ENCODE measurements at places on chromosomes 6 and 20.

DNA sequence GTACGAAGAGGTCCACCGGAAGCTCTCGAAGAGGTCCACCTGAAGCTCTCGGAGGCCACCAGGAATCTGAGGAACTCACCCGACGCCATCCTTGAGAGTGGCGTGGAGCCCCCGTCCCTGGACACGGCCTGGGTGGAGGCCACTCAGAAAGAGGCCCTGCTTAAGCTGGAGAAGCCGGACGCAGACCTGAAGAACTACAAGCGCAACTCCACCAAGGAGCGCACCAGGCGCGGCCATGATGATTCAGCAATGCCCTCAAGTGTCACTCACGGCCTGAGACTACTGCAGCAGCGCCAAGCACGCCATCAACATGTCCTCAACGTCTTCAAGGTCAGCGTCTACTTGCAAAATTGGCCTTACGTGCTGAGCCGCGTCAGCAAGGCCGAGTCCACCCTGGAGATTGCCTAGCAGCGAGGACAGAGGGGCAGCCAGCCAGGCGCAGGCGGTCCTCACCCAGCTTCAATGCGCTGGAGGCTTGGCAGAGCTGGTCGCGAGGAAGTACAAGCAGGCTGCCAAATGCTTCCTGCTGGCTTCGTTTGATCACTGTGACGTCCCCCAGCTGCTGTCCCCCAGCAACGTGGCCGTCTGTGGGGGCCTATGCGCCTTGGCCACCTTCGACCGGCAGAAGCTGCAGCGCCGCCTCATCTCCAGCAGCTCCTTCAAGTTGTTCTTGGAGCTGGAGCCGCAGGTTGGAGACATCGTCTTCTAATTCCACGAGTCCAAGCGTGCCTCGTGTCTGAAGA, 7.7 kb upstream of the GJA10 start:
- no peak for DNase-seq

GRCh38 chr6:69926745-69927144, 60.4 kb downstream of the COL19A1 start:
- DNase-seq, result no peak

DNA sequence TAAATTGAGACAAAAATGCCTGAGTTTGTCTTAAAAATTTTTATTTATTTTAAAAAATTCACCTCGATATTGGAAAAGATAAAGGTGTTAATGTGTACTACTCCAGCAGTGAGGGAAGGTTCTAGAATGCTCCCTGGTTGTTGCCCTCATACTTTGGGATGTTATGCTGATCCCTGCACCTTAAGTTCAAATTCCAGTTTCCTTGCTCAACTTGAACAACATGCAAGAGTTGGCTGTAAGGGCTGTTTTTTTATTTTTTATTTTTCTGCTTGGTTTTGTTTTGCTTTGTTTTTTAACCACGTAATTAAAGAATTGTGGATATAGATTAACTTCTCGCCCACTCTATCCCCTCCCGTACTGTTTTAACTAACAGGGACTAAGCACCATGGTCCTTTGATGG, 158.7 kb upstream of the CITED2 start:
- no peak for DNase-seq

- DNase-seq, result no peak
Measured at GRCh38 chr6:149438855-149439254, 38.8 kb downstream of the SUMO4 start.

GRCh38 chr6:88629838-88630494, 333.5 kb downstream of the RNGTT start:
- no peak for DNase-seq

GRCh38 chr6:134115715-134116074, 63.3 kb upstream of the SLC2A12 start:
- no peak for DNase-seq

- no peak for DNase-seq
Measured at GRCh38 chr6:97726378-97726777, 443.4 kb upstream of the MMS22L start.

DNA sequence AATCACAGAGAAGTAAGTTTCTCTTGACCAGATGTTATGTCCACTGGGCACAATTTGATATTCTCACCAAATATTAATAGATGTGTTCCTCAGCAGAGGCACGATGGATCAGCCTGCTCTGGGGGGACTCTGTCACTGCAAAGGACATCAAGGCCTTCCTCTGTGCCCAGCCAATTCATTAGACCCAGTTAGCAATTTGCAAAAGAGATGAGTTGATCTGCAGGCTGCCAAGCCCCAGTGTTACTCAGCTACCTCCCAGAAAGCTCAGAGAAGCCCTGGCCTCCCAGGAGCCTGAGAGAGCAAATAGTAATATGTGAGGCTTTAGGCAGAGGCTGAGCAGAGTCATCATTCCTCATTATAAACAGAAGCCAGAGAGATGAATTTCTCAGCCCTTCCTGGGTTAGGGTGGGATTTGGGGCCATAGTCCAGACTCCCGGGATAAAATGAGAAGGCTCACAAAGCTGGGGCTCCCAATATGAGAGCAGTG, 54.2 kb downstream of the ZNF831 start:
- no peak for DNase-seq

- DNase-seq, result no peak
Measured at GRCh38 chr6:92271091-92271490, 1148.3 kb downstream of the EPHA7 start.

DNA sequence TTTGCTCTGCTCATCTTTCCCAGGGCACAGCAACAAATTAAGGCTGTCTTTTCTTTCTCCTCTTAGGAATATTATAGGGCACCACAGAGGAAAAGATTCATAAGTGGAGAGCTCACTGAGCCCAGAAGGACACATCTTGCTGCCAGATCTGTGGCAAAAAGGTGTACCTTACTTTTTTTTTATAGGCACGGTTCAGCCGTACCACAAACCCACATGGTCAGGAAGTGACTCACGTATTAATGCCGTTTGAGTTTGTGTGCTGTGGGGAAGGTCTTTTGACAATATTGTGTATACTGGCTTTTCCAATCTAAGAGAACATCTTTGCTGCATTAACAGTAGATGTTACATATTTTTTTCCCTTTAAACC, 28.4 kb downstream of the PAQR8 start:
- peak; percentile 80 for DNase-seq

GRCh38 chr6:32962213-32962826, 6.1 kb upstream of the BRD2 start:
- DNase-seq, result no peak

DNA sequence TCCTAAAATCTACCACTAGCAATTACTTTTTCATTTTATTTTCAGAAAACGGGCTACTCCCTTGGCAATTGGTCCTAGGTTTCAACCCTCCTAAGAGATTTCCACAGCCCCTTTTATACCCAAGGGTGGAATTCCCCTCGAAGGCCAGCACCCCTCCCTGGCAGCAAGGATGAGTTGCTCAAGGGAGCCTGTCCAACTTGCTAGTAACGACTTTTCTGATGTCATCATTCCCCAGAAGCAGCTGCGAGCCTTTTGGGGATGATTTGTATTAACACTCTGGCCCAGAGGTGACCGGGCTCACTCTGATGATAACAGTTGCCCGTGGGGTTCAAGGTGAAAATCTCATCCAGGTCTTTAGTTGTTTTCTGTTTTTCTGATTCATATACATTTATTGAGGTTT, 30.7 kb upstream of the NAA20 start:
- DNase-seq, result no peak

DNA sequence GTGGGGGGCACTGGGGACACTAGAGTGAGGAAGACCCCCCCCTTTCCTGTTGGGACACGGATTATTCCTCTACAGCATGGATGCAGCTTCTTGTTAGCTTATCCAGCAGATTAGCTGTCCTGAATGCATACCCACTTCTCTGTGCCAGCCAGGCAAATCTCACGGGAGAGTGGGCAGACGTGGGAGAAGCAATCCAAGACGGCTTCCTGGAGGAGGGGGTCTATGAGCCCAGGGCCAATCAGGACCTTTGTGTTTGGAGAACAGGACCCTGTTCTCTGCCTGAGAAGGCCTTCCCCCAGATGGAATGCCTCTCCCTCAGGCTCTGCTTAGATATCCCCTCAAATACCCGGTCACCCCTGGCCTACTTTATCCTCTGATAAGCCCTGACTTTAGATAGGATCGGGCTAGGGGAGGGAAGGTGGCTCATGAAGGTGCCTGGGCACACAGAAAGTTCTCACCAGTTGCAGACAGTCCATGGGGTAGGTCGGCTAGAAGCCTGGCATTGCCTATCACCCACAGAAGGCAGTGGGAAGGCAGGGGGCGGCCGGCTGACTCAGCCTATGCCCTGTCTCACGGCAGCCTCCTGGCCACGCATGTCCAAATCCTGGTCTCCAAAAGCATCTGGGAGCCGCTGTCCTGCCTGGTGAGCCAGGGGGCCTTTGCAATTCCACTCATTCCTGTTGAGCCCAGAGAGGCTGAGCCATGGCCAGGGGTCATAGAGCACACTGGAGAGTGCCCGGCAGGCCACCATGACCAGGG, 34.7 kb downstream of the SUN5 start:
- no peak for DNase-seq

GRCh38 chr6:101716810-101717209, 323.3 kb downstream of the GRIK2 start:
- no peak for DNase-seq

GRCh38 chr6:95544517-95545225, 32.7 kb upstream of the MANEA start:
- DNase-seq, result no peak

GRCh38 chr6:143059663-143060353, 881 bp upstream of the AIG1 start:
- peak; percentile 50 for DNase-seq

DNA sequence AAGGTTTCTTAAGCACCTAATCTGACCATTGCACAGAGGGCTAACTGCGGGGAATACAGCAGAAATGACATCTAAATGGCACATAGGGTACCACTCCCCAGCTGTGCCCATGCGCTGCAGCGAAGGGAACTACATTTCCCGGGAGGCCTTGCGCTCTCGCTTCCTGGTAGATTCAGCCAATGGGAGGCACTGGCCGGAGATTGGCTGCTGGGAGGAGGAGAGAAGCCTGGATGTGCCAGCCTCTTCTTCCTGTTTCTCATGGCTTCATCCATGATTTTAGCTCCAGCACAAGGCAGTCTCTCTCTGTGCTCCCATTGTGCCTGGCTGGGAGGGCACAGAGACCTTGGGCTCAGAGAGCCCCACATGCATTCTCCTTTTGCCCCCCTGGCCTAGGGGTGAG, 101.7 kb upstream of the FOXA2 start:
- no peak for DNase-seq

DNA sequence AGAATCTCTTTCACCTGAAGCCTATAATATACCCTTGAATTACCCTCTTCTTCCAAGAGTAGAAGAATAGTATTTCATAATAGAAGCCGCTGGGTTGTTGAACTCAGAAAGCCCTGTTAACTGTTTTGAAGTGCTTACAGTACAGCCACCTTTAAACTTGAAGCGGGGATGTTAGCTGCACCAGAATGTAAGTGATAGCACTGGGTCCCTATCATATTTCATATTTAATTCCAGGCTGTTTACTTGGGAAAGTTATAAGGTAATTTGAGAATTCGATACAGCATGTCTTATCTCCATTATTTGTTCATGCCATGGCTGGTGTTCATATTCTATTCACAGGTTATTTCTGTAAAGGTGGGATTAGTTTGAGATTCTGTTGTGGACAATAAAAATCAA, 63.5 kb upstream of the VSTM2L start:
- no peak for DNase-seq

GRCh38 chr20:36850759-36851158, 25.2 kb upstream of the TLDC2 start:
- no peak for DNase-seq

GRCh38 chr6:36042618-36043260, 15.1 kb downstream of the MAPK14 start:
- DNase-seq, result no peak

- DNase-seq, result no peak
Measured at GRCh38 chr6:26332408-26332807, 32.6 kb upstream of the BTN3A2 start.

- DNase-seq, result peak; percentile 96
Measured at GRCh38 chr6:37171970-37172812, 2.2 kb downstream of the PIM1 start.

DNA sequence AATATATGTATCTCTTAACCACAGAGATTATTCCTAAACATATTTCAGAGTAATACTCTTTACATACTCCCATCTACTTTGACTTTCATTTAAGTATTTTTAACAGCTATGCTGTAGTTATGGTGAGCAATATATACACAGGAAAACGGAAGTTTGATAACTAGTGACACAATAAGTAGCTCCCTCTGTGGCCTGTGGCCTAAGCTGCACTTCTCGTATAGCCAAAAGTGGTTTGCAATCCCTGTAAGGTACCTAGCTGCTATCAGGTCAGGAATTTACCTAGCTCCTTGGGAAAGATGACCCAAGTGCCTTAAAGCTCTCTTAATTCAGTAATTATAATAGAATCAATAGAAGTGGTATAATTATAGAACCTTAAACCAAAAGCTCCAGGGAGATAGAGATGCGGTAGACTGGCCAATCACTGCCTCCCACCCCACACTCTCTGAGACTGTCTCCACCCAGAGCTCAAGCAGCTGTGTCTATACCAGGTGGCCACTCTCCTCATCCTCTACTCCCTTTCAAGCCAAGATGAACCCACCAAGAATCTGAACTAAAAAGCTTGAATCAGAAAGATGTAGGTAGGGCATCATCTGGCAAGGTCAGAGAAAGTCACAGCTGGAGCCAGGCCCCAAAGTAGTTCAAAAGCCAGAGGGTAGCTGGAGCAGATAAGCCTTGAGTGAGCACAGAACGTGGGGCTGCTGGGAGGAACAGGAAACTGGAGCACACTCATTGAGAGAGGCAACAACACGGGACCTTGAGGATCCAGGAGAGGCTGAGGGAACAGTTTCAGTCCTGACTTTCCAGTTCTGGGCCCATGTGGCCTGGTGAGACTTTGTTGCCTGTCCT, 84.9 kb upstream of the ASF1A start:
- DNase-seq, result no peak

GRCh38 chr6:136201732-136202131, 48.4 kb downstream of the MTFR2 start:
- no peak for DNase-seq

GRCh38 chr6:20211037-20211940, 980 bp downstream of the MBOAT1 start:
- DNase-seq, result no peak

DNA sequence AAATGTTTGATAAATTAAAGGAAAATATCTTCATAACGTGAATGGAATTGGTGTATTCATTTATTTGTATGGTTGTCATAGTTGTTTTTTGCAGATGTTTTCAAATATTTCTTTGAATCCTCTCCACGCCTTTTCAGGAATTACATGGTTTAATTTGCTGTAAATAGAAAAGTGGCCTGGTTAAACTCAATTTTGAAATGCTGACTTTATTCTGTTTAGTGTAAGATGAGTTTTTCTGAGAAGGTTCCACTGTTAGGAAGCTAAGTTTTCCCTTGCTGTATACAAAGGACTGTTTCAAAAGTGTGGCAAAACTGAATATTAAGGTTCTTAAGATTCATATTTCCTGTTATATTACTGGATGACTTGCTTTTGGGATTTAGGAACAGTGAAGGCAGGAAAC, 503 bp upstream of the ZC2HC1B start:
- no peak for DNase-seq

All from activated CD4-positive, alpha-beta T cell treated with anti-CD3 and anti-CD28 coated beads, Interleukin-2, amount 10 ng/mL, durations not matched to agents 7 days and 5 days (primary cell).